ENCODE measurements at places on chromosomes 5 and 9.

DNA sequence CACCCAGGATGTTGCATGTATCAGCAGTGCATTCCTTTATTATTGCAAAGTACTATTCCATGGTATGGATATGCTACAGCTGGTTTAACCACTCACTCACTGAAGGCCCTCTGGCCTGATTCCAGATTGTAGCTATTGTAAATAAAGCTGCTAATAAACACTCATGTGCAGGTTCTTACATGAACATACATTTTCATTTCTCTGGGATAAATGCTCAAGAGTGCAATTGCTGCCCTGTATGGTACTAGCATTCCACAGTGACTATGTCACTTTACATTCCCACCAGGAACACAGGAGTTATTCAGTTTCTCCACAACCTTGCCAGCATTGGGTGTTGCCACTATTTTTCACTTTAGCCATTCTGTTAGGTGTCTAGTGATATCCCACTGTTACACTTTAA lies 267.6 kb downstream of the SPOCK1 start:
- peak; percentile 47 for DNase-seq

DNA sequence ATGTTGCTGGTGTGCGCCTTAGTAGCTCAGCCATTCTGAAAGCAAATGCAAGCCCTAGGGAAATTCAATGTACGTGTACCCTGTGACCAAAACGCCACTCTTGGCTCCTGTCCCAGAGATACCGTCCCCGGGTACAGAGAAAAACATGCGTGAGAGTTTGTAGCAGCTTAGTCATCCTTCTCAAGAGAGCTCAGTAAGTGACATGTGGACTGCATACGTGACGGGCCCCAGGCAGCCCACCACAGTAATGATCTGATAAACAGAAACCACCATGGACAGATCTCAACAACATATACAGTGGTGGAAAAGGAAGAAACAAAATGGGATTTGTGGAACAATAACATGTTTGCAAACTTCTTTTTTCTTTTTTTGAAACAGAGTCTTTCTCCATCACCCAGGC lies 45.1 kb downstream of the S1PR3 start:
- no peak for DNase-seq

GRCh38 chr9:113463418-113464285 lies at the start of gene RGS3:
TSS of gene RGS3 (plus strand) at chr9:113463727. CDS start at chr9:113463803, 76 bp downstream.
- DNase-seq = peak; percentile 84

GRCh38 chr9:20837166-20837565 lies 153.1 kb downstream of the FOCAD start:
- no peak for DNase-seq

DNA sequence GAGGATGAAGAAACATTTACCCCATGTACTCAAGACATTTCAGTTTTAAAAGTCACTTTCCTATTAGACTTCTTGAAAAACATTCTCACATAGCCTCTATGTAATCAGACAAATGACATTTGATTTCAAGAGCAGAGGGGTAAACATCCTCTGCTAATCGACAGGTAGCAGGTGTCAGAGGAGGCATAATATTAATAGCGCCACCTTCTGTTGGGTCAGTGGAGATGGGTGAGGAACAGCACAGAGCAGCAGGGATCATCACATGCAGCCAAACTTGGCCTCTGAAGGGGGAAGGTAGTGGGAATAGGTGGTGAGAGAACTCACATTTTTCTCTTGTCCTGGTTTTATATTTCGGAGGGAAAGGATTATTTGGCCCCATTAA lies 3.3 kb upstream of the LSM11 start:
- DNase-seq = no peak

GRCh38 chr9:7150153-7150890 lies 392.5 kb downstream of the KDM4C start:
- no peak for DNase-seq

- DNase-seq = no peak
These were observed 106.3 kb downstream of the TRIO start for GRCh38 chr5:14249258-14250082.

DNA sequence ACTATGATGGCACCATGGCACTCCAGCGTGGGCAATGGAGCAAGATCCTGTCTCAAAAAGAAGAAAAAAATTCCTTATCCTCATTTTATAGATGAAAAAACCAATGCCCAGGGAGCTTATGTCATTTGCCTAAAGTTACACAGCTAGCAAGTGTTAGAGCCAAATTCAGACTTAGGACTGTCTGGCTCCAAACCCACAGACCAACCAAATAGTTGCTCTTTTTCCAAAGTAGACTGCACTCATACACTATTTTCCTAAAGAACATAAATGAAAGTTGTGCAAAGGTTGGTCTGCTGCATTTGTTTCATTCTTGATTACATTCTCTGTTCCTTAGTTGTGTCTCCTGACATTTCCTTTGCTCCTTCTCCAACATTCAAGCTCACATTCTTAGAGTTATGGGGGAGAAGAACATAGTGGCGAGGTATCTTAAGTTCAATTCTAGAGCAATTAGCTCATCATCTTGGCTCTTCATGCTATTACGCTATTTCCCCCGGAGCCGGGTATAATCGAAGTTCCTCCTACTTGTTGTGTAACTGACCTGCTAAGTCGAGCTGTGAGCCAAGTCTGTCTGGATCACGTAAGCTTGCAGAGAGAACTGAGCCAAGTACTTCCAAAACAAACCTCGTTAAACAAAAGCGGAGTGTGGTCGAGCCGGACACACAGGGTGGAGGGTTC lies 138.3 kb downstream of the RFK start:
- DNase-seq = no peak

DNA sequence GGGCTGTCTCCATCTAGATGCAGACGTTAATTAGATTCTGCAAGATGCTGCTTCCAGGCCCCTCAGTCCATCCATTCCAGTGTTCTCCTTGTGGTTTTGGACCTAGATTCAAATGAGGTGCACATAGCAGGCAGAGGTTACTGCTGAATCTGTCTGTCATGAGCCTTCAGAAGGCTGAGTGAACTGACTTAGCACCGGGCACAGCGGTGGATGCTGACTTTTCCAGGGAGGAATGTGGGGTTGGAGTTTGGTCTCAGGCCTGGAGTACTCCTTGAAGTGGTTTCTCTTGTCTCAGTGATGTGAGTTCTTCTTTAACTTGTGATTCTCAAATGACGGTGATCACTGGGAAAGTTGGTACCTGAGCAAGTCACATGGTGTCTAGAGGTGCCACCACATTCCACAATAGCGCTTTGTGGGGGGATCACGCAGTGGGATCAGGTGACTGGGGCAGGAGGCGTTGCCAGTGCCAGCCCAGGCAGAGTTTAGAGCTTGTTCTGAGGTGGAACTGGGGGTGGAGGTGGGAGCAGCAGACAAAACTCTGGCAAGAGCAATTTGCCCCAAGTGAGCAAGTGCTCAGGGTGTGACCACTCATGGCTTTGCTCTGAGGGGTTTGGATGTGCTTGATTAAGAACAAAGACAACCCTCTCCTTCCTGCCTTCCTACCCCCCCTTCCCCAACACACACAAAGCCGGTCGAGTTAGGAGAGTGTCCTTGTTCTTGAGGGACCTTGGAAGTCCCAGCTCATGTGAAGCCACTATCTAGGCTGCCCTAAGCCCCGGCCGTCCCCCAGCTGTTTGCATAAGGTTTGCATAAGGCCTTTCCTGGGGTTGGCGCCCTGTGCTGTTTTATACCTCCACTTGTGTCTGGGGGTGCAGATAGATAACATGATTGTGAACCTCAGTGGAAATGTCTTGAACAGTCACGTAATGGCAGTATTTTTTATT lies 25.1 kb downstream of the JADE2 start:
- DNase-seq = no peak

DNA sequence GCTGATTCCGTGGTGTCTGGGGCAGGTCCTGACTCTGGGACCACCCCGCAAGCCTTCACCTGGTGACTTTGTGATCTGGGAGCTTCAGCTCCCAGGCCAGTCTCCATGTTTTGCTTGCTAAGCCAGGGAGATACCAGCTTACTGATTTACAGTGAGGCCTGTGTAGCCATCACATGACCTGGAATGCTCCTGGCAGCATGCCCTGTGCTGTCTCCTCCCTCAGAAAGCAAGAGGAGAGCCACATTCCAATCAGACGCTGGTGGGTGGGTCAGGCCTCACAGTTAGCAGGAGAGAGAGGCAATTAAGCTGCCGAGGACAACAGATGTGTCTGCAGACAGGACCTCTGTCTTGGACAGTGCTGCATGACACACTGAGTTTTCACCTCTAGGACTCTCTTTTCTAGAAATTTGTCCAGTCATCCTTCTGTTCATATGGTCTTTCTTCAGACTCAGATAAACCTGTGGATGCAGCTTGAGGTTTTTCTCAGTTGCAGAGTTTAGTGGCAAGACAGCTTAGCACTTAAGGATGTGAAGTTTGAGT lies 24.4 kb upstream of the GRPEL2 start:
- peak; percentile 97 for DNase-seq

GRCh38 chr9:96612105-96612965 lies 7.3 kb downstream of the CDC14B start:
- peak; percentile 52 for DNase-seq

All from Caki2 (cell line).